ENCODE measurements at places on chromosomes 6 and 20.

DNA sequence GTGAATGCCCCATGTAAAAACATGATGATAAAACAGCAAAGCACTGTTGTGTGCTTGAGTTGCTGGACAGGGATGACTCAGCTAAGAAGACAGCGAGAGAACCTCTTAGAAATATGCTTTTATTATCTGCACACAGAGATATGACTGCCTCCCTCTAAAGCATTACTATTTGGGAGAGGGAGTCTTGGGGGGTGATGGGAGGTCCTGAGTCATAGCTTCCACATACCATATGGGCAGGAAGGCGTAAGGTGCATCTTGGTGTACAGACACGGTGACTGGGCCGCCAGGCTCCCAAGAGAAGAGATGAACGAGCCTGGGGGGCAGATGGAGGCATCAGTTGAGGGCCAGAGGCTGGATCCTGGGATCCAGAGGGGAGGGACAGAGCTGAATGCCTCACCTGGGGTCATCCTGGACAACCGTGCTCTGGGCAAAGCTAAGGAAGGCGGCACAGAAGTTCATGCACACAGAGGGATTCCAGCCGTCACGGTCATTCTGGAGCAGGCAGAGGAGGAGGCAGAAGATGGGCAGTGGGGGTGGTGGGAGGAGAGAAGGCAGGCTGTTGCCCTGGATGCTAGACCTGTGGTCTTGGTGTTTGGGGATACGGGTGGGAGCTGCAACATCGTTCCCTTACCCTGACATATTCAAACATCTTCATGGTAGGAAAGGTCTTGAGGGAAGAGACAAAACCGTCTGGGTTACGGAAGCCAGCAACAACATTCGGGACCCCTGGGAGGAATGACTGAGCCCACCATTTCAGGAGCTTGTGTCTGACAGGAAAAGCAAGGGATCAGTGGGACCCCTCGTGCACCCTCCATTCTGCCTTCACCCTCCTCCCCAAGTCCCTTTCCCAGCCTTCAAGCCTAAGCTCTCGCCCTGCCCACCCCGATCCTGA, 2.0 kb downstream of the DXO start:
- DNase-seq = no peak

- no peak for DNase-seq
Observed at GRCh38 chr20:25468126-25469075, 60.9 kb downstream of the GINS1 start.

DNA sequence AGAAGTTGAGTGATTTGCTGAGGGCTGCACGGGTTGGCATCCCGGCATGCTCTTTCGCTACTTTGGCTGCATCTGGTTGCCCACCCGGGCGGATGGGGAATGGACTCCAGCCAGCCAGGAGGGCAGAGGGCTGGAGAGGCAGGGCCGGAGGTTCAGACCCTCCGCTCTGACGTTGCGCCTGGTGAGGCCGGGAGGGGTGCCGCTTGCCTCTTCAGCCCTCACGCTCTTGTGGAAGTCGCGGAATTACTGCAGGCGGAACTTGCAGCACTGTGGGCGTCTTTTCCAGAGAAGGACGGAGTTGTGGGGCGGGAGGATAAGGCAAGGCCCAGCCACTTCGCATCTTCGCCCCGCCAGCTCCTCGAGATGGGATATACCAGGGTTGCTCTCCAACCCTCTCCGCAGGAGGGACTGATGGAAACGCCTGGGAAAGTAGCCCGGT, 656 bp downstream of the RTEL1 start:
- DNase-seq = peak; percentile 30

- no peak for DNase-seq
Observed at GRCh38 chr20:59650418-59650817, 46.1 kb downstream of the PHACTR3 start.

GRCh38 chr20:17681726-17682102, 328 bp downstream of the RRBP1 start:
- DNase-seq = no peak

DNA sequence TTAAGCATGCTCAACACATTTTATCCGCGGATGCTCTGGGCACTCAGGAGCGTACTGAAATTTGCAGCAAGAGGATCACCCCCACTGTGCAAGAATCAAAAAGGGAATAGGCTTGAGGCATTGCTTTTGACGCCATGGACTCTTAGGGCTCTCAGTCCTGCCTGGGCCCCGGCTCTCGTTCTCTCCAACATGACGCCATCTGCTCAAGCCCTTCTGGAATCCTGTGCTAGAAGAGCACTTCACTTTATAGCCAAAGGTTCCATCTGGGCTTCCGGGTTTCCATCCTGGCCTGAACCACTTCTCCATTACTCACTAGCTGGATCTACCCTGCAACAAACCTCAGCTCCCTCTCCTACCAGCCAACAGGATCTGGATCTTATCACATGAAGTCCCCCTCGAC, 105.3 kb downstream of the FOXF2 start:
- DNase-seq = no peak

- peak; percentile 75 for DNase-seq
Observed at GRCh38 chr6:88983532-88983931, 20.1 kb upstream of the RNGTT start.

DNA sequence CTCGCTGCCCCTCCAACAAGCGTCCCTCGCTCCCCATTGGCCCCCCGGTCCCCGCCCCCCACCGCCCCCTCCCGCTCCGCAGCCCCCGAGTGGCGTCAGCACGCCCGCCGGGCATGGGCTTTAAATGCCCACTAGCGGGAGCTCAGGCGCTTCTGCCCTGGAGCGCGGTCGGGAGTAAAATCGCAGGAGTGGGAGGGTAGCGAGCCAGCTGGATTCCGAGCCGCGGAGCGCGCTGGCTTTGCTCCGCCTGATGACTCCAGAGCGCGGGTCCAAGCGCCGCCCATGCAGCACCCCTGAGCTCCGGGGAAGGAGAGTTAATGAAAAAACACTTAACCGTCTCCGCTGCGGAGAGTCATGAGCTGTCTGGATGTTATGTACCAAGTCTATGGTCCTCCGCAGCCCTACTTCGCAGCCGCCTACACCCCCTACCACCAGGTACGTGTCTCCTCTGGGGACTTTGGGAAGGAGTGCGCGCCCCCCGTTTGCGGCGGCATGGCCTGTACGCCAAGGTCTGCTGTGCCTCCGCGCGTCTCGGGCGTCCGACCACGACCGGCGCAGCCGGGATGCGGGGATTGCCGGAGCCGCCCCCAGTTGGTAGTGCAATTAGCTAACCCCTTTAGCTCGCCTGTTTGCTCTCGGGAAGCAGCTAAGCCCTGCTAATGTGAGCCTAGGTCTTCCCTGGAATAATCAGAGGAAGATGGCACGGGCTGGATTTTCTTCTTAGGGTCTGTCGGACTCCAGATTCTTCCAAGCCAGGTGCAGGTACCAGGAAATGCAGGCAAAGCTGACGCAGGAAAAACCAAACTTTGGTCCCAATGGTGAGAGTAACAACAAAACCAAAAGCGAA, at the start of gene VGLL2:
Gene VGLL2 (plus strand): TSS at position 149 of the 847 bp plus-strand sequence. CDS start 206 bp downstream, at position 355.
- DNase-seq = no peak

DNA sequence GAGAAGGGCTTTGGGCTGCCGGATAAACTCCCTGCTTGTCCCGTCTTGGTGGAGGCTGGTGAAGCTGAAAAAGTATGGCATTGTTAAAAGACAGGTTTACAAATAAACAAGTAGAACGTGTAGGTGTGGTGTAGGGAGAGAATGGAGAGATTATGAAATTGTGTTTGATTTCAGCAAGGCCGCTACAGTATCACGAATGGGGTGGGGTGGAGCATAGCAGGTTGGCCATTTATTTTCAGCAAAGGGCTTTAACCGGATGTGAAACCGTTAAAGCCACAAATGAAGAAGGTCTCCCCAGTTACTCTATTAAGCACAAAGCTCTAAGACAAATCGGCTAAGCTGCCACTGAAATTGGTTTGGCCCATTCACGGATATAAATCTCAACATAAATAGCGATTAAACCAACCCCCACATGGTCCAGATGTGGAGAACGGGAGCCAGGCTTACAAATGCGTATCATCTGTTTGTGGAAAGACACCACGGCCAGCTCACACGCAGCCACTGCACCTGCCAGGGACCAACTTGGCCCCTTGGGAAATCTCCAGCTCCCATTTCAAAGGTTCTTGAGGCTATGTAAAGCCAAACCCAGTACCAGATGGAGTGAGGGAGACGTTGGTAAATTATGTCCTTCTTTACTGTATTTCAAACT, 94.0 kb downstream of the ZMYND8 start:
- no peak for DNase-seq

DNA sequence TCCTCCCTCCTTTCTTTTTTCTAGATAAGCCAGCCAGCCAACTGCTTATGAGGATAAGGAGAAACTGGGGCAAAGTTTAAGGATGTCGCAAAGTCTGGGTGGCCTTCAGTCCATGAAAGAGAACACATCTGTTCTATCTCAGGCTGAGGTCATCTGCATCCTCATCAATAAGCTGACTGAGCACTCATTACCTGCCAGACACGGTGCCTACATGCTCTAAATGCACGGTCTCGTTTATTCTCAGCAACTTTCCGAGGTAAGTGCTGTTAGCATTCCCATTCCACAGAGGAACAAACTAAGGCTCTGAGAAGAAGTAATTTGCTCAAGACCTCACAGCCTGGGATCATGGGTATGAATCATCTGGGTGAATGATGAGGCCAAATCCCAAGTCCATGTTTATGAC, 133.1 kb downstream of the BCAS1 start:
- no peak for DNase-seq

DNA sequence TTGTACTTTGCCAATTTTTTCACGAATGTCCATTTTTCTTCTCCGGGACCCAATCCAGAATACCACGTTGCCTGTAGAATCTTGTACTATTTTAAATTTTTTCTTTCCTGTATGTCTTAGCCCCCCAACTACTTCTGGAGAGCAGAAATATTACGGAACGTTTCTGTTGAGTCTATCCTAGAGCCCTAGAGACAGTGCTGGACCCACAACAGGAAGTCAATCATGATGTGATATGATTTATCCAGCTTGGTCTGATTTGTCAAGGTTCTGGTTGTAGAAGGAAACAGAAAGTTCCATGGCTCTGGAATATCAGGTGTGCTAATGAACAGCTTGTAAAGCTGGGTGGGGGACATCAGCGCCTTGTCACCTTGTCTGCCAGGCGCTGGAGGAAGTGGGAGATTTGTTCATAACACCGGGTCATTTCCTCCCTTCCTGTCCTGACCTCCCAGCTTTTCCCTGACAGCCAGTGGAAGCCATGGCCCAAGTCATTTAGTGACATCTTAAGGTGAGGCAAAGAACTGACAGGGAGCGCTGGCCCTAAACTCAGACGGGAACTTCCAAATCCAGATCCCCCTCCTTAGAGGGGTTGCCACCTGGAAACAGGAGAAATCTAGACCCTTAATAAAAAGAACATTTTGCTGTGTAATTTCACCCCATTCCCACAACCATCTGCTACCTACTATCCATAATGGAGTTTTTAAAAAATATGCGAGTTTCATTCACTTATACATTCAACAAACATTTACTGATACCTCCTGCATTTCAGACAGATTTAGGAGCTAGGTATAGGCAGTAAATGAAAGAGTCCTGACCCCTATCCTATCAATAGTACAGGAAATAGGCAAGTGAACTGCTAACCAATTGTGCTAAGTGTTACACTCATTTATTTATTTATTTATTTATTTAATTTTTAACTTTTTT, 130.5 kb downstream of the ZFP64 start:
- no peak for DNase-seq

DNA sequence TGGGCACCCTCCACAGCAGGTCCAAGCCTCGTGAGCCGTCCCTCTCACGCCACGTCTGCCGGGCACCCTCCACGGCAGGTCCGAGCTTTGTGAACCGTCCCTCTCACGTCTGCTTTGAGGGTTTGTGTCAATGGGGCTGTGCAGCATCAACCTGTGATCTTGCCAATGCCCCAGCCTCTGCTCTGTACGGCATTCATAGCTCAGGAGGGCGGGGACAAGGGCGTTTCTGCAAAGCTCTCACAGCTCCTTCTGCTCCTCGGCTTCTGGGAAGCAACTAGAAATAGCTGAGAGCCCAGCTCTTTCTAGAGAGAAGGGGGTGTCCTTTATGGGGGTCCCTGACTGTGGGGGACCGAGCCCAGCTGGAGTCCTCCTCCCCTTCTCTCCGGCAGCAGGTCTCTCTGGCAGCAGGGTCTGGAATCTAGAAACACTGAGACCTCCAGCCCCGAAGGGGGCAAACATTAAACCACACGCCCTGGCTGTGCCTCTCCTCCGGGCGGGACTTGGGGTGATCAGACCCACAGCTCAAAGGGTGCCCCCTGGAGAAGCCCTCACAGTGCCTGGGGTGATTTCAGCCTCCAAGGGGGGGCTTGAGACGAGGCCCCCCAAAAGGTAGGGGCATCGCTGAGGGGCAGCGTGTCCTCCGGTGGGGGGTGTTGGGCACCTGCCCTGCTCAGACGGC, 41.2 kb upstream of the CHRNA4 start:
- no peak for DNase-seq

GRCh38 chr20:9130521-9130920, 61.6 kb downstream of the PLCB4 start:
- DNase-seq = no peak

DNA sequence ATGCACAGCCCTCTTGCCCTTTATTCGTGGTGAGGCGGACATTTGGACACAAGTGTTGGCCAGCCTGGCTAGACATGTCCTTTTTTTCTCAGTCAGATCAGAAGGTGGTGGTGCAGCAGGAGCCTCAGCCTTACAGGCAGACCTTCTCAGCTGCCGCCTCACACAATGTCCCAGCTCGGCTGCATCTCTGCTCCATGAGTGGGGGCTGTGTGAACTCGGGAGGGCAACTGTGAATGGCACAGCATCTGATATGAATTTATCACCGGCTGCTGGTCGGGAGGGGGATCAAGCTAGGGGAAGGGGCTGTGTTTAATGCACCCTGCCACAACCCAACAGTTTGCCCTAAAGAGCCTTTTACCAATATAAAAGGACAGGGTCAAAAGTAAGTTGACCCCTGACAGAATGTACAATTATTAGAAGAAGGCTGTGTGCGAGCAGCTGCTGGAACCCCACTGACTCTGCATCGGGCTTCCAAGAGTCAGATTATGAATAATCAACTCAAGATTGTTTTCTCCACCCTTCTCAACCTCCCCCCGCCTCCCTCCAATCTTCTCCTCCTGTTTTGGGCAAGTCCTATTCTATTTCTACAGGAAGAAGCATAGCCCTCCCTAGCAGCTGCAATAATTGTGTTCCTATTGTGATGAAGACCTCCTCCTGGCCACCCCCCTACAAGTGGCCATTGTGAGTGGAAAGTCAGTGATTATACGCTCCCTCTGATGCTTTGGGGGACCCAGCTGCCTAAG, 245.2 kb downstream of the PKHD1 start:
- DNase-seq = no peak

GRCh38 chr6:144607998-144608735, 323.0 kb downstream of the UTRN start:
- no peak for DNase-seq

DNA sequence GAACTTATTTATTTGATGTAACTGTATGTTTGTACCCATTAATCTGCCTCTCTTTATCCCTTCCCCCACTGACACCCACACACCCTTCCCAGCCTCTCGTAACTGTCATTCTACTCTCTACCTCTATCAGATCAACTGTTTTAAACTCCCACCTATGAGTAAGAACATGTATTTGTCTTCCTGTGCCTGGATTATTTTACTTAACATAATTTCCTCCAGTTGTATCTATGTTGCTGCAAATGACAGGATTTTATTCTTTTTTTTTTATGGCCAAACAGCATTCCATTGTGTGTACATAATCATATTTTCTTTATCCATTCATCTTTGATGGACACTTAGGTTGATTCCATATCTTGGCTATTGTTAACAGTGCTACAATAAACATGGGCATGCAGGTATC, 49.3 kb downstream of the PHACTR2 start:
- DNase-seq = no peak

All from Kasumi-1 (cell line).